ENCODE measurements at places on chromosomes 5 and 9.

DNA sequence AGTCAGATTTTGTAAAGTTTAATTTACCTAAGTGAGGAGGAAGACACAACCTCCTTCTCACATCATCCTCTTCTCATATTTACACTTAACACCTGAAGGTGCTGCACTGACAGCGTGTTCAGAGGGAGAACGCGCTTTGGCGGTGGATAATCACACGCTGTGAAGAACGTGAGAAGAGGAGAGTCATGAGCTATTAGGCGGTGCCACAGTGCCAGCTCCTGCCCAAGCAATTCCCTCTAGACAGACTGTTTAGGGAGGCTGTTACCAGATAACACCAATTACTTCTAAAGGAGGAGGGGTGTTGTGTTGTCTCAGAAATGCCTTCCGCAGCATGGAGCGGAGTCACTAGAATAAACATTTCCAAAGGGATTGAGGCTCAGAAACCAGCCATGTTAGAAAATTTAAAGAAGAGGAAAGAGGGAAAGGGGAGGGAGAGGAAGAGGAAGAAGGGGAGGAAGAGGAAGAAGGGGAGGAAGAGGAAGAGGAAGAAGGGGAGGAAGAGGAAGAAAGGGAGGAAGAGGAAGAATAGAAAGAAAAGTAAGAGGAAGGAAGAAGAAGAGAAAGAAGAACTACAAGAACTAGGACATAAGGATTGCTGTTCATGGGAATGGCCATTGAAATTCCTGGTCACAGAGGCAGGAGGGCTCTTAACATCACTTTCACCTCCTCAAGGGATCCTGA lies 37.3 kb upstream of the WWC1 start:
- no peak for DNase-seq

- DNase-seq, result peak; percentile 82
Measured at GRCh38 chr9:109918339-109919163, 138.6 kb downstream of the PALM2AKAP2 start.

DNA sequence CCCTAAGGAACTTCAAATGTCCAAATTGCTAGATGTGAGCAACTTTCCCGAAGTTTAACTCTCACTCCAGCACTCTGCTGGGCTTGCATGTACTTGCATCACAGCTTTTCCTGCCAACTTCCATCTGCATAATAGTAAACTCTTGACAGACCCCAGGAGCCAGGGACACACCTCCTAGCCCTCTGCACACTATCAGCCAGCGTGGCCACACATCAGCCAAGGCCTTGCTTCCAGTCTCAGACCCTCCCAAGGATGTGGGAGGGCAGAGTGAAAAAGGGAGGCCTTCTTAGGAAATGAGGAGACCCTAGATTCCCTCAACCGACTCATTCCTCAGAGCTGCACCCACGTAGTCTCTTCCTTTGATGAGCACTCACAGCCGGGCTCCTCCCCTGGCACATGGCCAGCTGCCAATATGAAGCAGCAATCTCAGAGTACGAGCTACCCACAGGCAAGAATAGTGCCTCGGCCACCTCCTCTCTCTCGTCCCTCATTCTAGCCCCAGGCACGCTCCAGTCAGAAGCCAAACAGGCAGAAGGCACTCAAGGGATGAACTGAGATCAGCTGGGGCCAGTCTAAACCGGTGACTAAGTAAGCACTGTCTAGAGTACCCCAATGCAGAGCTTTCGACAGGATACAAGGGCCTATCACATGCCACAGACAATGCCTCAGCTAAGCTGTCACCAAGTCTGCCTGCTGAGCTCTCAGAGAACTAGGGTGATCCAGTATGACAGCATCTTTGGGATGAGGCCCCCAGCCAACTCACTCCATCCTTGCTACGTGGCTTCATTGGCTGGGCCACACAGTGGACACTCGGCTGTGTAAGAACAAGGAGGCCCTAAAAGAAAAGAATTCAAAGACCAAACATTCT lies 2.3 kb downstream of the P4HA2 start:
- no peak for DNase-seq

DNA sequence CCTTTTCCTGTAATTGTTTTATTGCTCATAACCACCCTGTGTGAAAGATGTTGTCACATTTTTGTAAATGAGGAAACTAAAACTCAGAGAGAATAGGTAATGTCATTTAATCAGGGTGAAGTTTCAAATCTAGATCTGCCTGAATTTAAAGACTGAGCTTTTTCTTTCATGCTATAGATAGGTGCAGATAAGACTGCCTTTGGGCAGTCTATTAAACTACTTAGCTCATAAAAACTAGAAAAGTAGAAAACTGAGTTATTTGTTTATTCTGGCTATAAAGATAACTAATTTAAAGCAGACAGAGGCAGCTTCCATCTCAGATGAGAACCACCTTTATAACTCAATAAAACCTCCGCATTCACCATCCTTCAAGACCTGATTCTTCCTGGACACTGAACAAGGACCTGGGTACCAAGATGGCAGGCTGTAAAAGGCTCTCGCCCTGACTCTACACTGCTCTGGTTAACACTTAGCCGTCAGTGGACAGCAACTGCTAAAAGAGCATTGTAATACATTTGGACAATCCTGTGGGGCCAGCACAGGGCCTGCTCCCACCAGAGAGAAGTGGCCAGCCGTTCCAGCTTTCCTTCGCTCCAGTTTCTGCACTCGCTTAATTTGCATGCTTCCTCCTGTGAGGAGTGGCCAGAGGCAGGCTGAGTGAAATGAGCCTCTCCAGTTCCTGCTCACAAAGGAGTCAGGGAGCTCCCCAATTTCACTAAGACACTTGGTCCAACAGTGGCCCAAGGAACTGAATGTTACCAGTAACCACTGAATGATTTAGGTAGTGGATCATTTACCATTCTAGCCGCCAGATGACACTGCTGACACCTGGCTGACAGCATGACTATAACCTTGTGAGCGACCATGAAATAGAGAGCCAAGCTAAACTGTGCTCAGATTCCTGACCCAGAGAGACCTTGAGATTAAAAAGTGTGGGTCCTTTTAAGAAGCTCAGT lies 566.4 kb downstream of the EFNA5 start:
- no peak for DNase-seq

GRCh38 chr5:13695076-13695712 lies 249.3 kb downstream of the DNAH5 start:
- no peak for DNase-seq

DNA sequence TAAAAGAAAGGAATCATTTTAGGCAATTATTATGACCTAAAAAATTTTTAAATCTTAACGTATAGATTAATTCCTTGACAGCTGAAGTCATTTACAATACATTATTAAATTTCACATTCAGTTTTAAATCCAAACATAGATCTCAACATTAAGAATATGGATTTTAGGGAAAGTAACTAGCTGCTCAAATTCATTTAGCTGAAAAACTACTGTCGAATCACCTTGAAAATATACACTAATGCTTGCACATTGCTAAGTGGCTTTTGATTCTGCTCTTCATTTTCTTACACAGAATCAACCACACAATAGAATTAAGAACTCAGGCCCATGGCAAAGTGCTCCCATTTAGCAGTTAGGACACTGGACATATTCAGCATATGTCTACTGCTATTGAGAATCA lies 454.2 kb downstream of the RAB3C start:
- DNase-seq, result no peak

GRCh38 chr9:122370869-122371755 lies at the start of gene PTGS1:
PTGS1 (plus strand) TSS chr9:122371024; CDS start chr9:122371085, 61 bp downstream.
- no peak for DNase-seq

- no peak for DNase-seq
Measured at GRCh38 chr9:14926941-14927624, 16.9 kb upstream of the FREM1 start.

Data from activated CD4-positive, alpha-beta T cell treated with anti-CD3 and anti-CD28 coated beads, Interleukin-2, Interleukin-4, amounts not matched to agents 100 ng/mL and 50 ng/mL, durations not matched to agents 16 hours and 8 hours (primary cell).